ENCODE measurements at places on chromosomes 6 and 20.

- DNase-seq = no peak
These were observed 41.1 kb upstream of the SPACA1 start for GRCh38 chr6:88006557-88006956.

DNA sequence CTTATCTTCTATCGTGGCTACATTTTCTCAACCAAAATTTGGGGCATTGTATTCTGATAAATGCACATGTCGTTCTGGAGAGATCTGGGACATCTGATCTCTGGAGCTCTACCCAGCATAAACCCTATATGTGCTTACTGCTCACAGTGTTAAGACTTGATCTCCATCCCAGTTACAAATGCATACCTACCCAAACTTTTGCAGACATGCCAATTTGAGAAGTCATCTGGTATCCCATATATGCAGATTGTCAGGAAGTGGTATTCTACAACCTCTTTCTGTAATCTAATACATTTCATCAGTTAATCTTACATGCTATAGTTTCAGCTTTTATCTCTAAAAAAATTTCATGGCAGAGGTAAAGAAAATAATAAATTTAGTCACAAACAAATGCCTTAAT lies 11.2 kb downstream of the BAG2 start:
- DNase-seq = no peak

DNA sequence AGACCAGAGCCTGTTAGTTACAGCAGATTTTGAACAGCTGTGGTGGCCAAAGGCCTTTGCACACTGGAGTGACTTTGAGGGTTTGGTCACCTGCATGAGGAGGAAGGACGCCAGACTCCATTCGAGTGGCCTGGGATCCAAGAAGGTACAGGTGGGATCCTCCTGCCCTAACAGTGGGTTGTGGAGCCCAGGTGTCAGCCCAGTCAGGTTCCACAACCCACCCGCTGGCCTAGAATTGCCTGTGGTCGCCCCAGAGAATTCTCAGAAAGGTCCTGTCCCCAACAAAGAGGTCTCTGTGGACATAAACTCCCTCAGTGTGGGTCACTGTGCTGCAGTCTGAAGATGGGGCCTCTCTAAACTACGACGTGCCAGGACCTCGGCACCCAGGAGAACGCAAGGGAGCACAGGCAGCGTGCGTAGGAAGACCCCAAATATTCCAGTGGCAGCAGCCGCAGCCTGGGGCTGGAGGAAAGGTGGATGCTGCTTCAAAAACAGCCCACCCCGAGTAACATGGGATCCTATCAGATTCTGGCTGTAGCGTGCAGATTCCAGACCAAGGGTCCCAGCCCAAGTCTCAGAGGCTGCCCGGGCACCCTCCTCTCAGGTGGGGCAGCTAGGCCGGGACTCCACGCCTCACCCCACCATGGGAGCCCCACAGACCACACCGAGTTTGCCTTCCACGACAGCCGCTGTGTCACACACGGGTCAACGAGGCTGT lies 16.0 kb downstream of the ACSS1 start:
- no peak for DNase-seq

DNA sequence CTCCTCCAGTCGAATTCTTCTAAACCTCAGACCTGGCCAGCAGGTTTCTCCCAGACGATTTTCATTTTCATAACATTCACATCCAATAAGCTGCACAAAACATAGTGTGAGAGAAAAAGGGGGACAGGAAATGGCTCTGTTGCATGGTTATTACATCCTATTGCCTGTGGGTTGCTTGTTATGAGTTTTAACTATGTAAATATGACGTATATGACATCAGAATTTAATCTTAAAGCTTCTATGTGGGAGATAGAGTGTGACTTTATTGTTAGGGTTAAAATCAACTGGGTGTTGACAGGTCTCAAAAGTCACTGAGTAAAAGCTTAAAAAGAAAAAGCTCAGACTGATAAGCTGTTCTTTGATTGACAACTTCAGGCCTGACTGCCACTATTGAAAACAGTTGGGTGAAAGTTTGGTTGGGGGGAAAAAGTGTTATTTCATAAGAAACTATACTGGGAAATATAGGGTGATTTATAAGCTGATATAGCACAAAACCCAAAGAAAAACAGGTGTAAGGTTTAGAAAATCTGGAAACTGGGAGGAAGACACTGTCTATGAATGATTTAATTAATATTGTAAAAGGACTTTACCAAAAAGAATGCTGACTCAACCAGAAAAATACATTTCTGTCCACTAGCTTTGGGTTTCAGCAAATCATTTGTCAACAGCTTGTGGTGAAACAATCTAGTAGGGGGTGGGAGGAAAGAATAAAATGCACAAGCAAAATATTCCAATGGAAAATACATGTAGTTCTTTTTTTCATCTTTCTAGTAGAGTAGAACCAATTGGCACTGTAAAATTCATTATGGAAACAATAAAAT lies 134.1 kb upstream of the CEP162 start:
- no peak for DNase-seq

DNA sequence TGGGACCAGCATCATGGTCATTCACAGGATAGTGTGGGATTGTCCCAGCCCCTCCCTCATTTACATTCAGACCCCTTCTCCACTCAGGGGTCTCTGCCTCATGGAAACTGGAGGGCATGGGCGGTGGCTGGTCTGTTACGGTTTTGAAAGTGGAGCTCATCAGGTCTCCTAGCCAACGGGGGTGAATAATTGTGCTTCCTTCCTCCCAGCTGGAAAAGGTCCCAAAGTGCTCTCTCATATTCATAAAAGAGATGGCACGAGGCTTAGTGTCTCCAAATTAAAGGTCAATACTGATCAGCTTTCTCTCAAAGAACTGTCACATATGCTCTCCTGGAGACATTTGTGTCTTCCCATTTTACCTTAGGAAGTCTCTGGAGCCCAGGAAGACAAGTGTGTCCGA lies 19.9 kb downstream of the JARID2 start:
- DNase-seq = no peak

DNA sequence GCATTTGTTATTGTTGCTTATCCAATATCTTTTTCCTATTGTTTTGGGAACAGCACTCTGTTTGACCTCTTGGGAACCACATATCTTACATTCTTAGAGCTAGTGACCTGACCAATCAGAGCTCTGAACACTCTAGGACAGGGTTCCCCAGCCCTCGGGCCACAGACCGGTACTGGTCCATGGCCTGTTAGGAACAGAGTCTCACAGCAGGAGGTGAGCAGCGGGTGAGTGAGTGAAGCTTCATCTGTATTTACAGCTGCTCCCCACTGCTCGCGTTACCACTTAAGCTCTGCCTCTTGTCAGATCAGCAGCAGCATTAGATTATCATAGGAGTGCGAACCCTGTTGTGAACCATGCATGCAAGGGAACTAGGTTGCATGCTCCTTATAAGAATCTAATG lies 226.0 kb upstream of the TSHZ2 start:
- no peak for DNase-seq

DNA sequence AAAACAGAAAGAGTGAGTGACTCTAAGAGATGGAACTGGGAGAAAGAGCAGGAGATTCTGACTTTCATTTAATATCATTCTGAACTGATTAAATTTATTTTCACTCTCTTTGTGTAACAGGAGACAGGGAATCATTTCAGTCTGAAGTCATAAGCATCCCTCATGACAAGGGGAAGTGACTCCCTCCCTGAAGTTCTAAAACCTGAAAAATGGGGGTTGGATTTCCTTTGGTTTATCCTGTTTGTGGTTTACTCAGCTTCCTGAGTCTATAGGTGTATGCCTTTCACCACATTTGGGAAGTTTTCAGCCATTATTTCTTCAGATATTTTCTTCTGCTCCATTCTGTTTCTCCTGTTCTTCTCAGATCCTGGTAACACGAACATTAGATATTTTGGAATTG lies 3.4 kb upstream of the FKBP1A start:
- no peak for DNase-seq

DNA sequence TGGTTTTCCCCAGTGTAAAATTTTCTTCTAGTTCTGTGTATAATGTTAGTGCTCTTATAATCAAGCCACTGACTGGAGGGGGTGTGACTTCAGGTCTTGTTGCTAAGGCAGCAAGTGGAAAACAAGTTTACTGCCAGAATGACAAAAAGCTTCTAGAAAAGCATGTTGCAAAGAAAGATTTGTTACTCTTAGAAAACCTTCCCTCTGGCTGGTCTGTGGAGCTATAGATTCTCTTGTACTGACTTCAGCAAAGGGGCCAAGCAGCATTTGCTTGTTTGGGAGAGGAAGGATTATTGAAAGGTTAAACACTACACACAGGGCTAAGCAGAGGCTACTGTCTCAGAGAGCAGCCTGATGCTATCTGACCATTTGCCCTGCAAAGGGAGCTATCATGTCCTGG lies 288.8 kb downstream of the BTBD9 start:
- peak; percentile 38 for DNase-seq

GRCh38 chr6:124974771-124975377 lies 12.6 kb downstream of the RNF217 start:
- no peak for DNase-seq

- DNase-seq = no peak
These were observed 19.5 kb downstream of the ADNP start for GRCh38 chr20:50911716-50912115.

DNA sequence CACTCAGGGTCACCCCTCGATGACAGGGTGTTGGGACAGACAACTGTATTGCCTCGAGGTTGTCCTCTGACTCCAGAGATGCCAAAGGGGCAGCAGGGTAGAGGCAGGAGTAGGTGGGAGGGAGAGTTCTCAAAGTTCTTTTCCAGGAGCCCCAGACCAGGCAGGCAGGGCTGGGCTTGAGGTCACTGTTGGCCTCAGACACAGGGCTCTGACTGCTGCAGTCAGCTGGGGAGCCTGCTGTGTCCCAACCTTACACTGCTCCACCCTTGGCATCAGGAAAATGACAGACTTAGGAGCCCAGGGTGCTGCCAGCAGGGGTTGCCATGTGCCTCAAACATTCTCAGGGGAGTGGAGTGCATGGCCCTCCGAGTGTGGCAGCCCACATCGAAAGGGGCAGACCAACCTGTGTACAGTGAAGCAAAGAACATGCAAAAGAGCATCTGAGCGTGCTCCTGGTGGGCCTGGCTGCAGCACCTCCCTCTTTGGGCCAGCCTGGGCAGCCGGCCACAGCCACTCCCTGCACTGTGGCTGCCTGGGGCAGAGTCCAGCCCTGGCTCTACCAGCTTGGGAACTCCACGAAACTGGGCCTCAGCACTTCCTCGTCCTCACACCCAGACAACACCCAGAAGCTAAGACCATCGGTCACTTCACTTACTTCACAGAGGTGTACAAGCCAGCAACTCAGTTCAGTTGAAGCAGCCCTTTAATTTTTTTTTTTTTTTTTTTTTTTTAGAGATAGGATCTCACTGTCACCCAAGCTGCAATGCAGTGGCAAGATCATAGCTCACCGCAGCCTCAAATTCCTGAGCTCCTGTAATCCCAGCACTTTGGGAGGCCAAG lies 24.0 kb downstream of the C6orf132 start:
- peak; percentile 49 for DNase-seq

GRCh38 chr6:116969211-116969863 lies 92.3 kb downstream of the RFX6 start:
- DNase-seq = no peak

GRCh38 chr20:51766994-51767866 lies 960 bp downstream of the ATP9A start:
- DNase-seq = peak; percentile 55

DNA sequence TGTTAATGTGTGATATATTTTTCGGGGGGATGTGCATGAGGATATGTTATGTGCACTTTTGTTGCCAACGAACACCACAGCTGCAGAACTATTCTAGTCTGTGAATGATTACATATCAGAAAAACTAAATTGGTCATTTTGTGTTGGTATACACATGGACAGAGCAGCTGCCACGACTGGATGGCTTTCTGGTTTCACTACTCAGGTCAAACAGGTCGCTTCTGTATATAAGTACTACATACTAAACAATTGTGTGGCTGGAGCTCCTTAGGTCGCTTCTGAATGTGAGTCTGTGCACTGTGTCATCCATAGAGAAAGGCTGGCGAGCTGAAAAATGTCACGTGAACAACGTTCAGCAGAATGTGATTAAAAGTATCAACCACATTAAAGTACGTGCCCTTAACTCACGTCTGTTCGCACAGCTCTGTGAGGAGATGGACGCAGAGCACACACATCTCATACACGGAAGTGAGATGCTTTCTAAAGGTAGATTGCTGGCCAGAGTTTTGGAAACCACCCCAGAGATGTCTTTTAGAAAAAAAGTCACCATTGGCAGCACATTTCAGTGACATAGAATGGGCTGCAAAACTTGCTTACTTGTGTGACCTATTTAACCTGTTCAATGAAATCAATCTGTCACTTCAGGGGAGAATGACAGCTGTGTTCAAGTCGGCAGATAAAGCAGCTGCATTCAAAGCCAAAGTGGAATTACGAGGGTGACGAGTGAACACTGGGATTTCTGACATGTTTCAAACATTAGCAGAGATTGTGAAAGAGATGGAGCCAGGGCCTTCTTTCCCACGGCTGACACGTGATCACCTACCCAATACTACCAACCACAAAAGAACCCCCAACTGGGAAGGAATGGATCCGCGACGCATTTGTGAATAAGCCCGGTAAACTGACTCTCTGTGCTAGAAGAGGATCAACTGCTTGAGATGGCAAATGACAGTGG lies 176.6 kb downstream of the PDE10A start:
- no peak for DNase-seq

GRCh38 chr20:10716855-10717254 lies 43.1 kb upstream of the JAG1 start:
- DNase-seq = no peak

DNA sequence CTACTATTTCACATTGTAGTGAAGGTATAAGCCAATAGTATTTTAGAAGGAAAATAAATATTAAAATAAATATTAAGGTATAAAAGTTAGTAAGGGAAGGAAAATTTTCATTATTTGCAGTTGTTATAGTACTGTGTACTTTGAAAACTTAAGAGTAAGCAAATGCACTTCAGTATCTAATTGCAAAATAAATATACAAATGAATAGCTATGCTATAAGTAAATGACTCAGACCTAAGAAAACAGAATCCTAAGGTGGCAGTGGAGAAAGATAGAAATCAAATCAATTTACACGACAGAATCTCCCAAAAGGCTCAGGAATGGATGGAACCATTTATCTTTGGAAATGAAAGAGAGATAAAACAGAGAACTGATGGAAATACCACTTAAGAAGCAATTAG lies 24.7 kb upstream of the UBR2 start:
- DNase-seq = no peak

DNA sequence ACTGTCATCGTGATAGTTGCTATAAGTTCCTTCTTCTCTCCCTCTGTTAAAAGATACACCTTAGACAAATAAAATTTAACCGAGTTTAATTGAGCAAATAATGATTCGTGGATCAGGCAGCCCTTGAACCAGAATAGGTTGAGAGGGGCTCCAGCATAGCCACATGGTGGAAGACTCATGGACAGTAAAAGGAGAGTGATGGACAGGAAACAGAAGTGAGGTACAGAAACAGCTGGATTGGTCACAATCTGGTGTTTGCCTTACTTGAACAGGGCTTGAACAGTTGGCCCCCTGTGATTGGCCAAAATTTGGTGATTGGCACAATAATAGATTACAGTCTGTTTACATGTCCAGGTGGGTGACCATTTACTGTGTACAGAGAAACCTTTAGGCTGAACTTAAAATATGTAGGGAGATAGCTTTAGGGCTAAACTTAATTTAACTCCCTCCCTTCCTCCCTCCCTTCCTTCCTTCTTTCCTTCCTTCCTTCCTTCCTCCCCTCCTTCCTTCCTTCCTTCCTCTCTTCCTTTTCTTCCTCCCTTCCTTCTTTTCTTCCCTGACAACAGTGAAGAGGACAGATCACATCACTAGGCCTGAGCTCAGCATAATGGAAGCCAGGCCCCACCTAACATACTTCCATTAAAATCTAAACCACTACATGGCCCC lies 531.8 kb upstream of the JARID2 start:
- DNase-seq = no peak

GRCh38 chr6:166058064-166058739 lies 109.4 kb downstream of the TBXT start:
- peak; percentile 46 for DNase-seq
